ENCODE measurements at places on chromosomes 7 and 10.
A peak's percentile ranks its signal among the peaks of the same experiment; 100 is the strongest.

DNA sequence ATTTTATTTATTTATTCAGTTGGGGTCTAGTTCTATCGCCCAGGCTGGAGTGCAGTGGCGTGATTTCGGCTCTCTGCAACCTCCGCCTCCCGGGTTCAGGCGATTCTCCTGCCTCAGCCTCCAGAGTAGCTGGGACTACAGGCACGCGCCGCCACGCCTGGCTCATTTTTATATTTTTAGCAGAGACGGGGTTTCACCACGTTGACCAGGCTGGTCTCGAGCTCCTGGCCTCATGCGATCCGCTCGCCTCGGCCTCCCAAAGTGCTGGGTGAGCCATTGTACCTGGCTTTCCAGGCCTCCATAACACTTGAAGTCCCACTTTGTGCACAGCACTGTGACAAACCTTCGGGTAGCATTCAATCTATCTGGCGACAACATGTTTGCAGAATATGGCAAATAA, 1.0 kb upstream of the DCLRE1C start:
- no peak for DNase-seq

GRCh38 chr10:14144451-14144850, 186.3 kb downstream of the FRMD4A start:
- no peak for DNase-seq

- no peak for DNase-seq
These were observed 14.7 kb downstream of the FAM241B start for GRCh38 chr10:69644658-69645295.

GRCh38 chr10:113947184-113948041, 93.0 kb downstream of the NHLRC2 start:
- DNase-seq: no peak

GRCh38 chr10:79221110-79222051, 125.9 kb upstream of the PPIF start:
- no peak for DNase-seq

- no peak for DNase-seq
These were observed 195.4 kb upstream of the PLXDC2 start for GRCh38 chr10:19620811-19621210.

- DNase-seq: no peak
These were observed 106.8 kb upstream of the FGL2 start for GRCh38 chr7:77306231-77307067.

GRCh38 chr10:43286076-43286805, 19.4 kb upstream of the RASGEF1A start:
- DNase-seq: no peak

GRCh38 chr10:88184543-88185297, 321.3 kb downstream of the PTEN start:
- DNase-seq: no peak

GRCh38 chr7:81159402-81159801, 240.6 kb upstream of the SEMA3C start:
- no peak for DNase-seq

- DNase-seq: no peak
These were observed 94.2 kb upstream of the IGFBP3 start for GRCh38 chr7:46015107-46015868.

DNA sequence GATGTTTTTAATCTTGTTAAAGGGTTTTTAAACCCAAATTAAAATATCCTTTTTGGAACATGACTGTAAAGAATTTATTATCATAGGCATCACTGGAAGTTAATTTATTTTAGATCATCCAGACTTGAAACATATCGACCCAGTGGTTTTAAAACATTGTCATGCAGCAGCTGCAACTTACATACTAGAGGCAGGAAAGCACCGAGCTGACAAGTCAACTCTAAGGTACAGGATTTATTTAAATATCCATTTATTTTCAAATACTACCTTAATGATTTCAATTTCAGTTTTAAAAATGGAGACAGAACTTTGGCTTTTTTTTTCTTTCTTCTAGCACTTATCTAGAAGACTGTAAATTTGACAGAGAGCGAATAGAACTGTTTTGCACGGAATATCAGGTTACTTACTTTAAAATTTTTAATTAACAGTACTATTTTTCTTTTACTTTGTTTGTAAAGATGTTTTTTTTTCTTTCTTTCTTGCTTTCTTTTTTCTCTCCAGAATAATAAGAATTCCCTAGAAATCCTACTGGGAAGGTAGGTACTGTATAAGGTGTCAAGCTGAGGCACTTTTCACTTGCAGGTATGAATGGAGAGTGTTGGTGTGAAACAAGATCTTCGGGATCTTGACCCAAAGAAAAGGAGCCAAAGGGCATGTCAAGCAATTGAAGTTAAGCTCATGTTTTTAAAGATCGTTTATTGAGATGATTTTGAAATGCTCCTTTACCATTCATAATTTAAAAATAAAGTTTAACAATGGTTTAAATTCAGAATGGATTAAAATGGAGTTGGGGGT, 1.8 kb downstream of the COMMD3 start:
- no peak for DNase-seq

- DNase-seq: no peak
These were observed 101.3 kb downstream of the KAT6B start for GRCh38 chr10:74927701-74928100.

- DNase-seq: no peak
These were observed 46.3 kb downstream of the PDK4 start for GRCh38 chr7:95549818-95550529.

- peak; percentile 42 for DNase-seq
These were observed 123.1 kb upstream of the ADO start for GRCh38 chr10:62681211-62681940.

- no peak for DNase-seq
These were observed 57.1 kb upstream of the IGFBP3 start for GRCh38 chr7:45978010-45978681.

DNA sequence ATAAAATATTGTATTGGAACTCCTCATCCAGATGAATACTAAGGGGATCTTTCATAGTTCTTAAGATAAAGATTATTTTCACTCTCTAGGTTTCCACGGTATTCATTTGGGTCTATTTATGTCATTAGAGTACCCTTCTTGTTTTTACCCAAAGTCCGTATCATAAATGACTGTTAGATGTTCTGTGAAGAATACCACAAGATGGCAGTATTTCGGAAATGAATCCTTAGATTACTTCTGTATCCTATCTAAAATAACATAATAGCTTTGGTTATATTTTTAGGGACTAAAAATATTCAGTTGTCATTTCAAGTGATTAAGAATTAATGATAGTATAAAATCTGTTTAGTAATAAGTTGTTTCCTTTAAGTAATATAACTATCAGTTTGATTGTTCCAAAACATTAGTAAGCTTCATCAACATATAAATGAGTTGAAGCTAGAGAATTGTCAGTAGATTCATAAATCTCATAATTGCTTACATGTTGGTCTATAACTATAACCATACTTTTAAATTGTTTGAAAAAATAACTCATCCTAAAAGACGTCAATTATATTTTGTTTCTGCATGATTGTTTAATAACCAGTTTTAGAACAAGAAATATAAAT, 337.5 kb upstream of the KCND2 start:
- no peak for DNase-seq

- DNase-seq: no peak
These were observed 58.4 kb downstream of the ZNF22 start for GRCh38 chr10:45058992-45059561.

DNA sequence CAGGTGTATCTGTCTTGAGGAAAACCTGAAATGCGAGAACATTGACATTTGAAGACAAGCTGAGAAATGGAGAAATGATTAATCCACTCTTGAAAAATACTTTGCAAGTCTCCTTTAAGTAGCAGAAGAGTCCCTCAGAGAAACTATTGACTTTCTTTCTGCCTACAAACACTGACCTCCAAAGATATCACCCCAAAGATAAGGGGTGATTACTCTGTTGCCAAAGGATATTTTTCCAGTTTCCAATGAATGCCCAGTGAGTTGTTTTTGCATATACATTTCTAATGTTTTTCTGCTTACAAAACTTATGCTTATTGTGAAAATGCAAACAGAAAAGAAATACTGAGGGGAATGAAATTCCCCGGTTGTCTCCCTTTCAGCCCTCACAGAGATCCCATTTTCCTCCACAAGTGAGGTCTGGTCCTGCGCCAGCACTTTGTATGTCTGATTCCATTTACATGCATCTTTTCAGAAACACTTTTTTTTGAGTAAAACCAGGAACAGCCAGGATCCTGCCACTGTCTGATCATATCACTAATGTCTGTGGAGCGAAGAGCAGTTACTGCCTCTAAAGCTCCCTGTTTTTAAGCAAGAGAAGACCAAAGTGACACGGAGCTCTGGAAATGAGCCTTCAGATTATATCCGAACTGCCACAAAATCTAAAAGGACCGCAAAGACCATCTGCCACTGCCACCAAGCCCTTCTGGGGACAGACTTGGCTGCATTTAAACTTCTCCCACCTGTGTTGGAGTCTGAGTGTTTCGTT, 82.9 kb upstream of the PDCD4 start:
- DNase-seq: no peak

- DNase-seq: no peak
These were observed 69.4 kb downstream of the CAMK1D start for GRCh38 chr10:12418725-12419261.

DNA sequence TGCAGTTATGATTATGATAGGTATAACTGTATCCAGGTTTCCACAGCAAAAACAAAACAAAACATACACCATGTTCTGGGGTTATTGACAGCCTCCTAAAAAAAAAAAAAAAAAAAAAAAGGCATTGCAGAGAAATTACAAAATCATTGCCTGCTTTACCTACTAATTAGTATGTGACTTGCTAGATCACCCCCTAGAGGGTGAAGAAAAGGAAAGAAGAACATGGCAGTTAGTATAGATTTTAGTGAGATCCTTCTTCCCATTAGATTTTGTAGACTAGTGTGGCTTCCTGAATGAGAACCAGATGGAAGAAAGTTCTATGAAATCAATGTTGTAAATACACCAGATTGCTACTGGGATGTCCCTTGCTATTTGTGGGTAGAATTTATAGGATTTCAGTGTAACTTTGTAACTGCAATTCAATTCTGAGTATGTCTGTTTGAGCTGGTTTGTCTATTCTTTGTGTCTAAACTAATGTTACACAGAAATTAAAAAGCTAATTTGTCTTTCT, 24.0 kb upstream of the AGBL3 start:
- no peak for DNase-seq

- DNase-seq: no peak
These were observed 109.4 kb downstream of the SLC25A13 start for GRCh38 chr7:96212474-96212873.

DNA sequence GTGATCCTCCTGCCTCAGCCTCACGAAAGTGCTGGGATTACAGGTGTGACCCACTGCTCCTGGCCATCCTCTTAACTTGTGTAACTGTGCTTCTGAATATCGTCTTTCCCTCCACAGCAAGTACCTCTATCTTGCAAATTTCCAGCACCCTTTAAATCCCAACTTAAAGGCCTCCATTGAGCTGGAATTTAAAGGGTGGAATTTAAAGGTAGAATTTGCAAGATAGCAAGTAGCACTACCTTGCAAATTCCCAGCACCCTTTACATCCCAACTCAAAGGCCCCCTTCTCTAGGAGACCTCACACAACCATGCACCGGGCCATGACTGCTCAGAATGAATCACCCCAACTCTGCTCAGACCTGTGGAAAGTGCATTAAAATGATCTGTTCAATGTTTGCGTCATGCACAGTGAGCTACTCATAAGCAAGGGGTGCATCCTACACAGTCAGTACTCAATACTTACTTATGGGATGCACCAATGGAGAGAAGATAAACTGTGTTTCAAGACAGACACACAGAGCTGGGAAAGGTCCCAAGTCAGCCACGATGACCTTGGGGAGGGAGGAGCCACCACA, 17.8 kb upstream of the SDK1 start:
- no peak for DNase-seq

- DNase-seq: no peak
These were observed 23.1 kb upstream of the SDHAF3 start for GRCh38 chr7:97094284-97094930.

DNA sequence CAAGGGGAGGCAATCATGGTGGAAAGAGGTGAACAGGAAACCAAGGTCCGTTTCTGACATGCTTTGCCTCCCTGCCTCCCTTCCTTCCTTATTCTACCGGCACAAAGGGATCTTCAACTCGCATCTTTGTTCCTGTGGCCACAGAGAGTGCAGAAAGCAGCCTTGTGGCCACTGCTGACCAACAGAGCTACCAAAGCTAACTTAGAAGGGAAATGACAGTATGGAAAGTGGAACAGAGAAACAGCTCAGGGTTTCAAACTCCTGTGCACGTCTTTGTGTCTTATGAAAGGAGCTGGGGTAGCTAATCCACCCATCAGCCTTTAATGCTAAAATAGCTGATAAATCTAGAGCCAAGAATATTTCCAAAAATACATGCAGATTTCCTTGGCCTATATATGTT, 588.0 kb downstream of the SORCS1 start:
- DNase-seq: no peak

GRCh38 chr7:105773030-105773460, 103.4 kb downstream of the ATXN7L1 start:
- no peak for DNase-seq

DNA sequence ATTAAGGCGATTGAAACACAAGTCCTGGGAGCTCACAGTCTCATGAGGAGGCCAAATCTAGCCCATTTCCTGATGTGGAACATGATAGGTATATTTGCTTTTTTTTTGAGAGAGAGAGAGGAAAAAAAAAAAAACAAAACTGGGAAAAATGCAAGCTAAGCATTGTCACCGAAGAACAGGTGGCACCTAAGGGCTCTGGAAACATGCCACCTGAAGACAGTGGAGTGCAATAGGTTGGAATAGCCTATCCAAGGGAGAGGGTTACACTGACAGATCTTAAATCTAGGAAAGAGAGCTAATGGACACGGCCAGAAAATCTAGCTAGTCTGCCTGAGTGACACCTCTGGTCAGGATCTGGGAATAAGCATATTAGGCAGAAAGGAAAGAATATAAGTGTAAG, 110.2 kb downstream of the SRI start:
- DNase-seq: no peak

DNA sequence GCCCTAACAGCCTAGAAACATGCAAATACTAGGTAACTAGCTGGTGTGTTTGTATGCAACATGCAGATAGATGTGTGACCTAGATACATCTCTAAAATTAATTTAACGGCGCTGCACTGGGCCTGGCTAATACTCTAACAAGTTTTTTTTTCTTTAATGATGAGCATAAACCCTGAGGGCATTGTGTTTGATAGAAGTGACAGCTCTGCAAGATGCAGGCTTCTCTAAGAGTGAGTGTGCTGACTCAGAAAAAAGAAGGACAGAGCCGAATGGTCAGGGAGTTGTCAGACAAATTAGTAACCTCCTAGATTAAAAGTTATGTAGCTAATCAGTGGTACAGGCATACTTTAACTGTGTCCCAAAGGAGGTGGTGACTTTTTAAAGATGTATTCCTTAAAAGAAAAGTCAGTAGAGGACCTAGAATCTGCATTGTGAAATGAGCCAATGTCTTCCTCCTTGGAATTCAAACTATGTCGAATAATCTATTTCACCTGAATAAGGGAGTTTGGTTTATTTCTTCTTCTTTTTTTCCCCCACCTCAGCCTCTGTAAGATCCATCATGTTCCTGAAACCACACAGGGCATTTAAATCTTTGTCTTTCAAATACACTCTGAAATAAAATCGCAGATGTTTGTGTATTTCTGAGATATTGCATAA, 315.1 kb downstream of the GFRA1 start:
- DNase-seq: no peak

- no peak for DNase-seq
These were observed 4.5 kb downstream of the FBXW4 start for GRCh38 chr10:101690461-101690860.

GRCh38 chr7:87345962-87346371, 503 bp downstream of the CROT start:
- DNase-seq: no peak

GRCh38 chr10:54139819-54140428, 661.1 kb downstream of the PCDH15 start:
- no peak for DNase-seq

All from activated T-helper 1 cell treated with Interleukin-2 at 50 U/mL for 16 hours (primary cell).